ENCODE measurements at places on chromosomes 1 and 21.

DNA sequence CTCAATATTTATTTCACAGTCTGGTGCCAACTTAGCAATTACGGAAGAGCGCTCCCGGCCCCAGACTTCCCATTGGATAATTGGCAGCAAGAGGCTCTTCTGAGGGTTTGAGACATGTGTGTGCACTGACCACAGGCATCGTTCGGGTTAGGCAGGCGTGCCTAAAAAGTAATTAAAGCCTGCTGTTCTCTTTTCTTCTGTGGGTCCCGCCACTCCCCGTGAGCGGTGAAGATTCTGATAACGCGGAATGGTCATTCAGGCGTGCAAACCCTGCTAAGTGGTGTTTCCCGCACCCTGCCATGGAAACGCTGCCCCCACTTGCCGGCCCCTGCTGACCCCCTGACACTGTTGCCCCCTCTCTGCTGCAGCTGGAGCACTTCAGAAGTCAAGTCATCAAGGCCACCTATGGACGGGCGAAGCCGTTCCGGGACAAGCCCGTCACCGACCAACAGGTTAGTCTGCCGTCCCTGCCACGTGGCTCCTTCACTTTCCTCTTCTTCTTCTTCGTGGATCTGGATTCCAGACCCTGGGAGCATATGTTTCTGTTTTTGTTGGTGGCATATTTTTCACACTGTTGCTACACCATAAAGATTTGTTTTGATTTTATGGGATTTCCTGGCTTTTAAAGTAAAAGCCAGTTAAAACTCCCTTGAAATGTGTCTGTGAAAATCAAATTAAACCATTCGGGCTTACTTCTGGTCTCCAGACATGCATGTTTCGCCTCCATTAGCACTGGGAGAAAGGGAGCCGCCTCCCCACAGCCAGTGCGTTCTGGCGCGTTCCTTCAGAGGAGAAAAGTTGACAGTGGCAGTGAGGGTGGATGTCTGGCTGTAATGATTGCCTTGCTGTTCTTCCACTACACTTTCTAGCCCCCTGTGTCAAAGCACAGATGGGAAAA, 79.9 kb downstream of the FHAD1 start:
- no peak for DNase-seq

DNA sequence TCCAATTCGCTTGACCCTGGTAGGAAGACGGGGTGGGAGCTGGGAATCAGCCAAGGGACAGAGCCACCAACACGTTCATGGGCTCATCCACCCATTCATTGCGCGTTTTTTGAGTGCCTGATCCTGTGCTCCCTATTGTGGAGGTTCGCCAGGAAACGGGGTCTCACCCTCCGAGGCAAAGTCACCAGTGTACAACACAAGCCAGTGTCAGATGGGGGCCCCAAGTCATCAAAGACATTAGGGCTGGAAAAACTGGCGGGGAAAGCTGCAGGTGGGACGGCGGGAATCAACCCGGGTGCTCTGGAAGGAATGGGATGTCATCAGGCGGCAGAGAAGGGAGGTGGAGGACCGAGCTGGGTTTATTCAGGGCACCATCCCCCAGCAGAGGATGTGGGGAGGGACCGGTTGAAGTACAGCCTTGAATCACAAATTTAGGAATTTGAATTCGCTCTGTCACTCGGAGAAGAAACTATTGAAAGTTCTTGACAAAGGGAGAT, 667 bp upstream of the NID1 start:
- DNase-seq, result no peak

DNA sequence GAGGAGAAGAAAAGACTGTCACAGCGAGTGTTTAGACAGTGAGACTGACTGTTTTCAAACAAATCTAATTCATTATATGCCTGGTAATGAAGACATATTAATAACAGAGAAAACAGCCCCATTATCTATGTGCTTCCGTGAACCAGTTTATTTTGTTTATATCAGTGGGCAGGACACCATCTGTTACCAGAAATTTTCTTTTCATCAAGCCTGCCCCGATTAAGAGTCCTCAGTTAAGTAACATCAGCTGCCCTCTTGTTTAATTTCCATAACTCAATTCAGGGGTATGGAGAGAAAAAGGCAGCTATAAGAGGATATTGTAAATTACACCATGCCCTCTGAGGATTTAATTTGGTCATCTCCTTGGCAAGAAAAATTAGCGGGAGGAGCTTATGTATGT, 94.0 kb downstream of the TMEM200B start:
- no peak for DNase-seq

- no peak for DNase-seq
Measured at GRCh38 chr1:52179073-52179472, 37.2 kb downstream of the ZFYVE9 start.

GRCh38 chr1:5980314-5981008, 11.8 kb downstream of the NPHP4 start:
- peak; percentile 73 for DNase-seq

DNA sequence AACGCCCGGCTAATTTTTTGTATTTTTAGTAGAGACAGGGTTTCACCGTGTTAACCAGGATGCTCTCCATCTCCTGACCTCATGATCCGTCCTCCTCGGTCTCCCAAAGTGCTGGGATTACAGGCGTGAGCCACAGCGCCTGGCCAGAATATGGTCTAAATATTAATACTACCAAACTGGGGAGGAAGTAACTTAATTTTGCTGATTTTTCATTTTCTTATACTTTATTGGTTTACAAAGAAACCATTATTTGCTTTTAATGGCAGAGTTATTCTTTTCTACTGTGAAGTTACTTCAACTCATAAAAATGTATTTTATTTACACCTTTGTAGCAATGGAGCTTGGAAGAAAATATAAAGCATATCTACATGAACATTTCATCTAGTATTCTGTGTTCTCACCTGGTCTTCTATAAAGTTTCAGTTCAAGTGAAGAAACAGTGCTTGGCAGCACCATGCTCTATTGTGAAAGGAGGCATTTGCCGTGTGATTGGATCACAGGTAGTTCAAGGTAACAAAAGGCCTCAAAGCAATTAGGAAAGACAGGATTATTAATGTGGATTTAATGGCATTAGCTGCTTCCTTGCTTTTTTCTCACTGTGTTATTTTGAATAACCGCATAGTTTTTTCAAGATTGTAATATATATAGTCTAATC, 13.6 kb downstream of the GBP1 start:
- DNase-seq, result no peak

DNA sequence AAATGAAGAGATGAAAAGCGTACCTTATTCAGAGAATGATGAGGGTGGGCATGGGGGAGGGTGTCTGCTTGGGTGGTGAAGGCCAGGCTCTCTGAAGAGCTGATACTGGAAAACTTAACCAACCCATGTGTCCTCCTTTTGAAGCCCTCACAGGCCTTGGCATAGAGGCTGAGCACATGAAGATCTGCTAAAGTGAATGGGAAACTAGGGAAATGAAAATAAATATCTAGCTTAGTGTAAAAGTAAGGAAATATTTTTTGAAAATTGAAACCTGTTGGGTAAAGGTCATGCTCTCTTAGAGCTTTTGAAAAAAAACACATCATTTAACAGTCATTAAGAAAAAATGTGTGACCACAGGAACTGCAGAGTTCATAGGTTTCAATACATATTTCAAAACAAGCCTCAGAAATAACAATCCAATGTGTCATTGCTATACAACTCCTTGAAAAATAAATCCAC, 40.5 kb upstream of the RALGPS2 start:
- DNase-seq, result no peak

DNA sequence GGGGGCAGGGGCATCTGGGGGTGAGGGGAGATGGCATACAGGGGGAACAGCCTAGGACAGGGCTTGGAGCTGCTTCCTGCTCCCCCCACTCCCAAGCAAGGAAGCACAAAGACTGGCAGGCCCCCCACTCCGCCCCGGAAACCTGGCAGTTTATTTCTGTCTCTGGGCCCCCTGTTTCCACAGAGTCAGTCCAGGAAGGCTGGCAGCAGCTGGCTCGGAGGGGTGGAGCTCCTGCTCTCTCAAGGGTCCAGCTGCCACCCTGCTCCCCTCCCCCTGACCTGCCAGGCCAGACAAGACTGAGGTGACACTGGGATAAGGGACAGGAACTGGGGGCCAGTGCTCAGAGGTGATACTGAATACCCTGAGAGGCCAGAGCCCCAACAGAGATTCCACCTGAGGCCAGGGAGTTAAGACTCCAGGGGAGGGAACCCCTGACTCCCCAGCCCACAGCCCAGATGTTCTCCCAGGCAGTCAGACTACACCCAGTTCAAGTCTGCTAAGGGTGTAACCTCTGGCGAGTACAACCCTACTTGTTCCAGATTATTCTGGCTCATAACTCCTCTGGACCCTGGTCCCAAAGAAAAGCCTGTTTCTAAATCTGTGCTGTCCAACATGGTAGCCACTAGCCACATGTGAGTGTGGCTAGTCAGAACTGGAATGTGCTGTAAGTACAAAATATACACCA, 26.3 kb downstream of the AHDC1 start:
- peak; percentile 35 for DNase-seq

GRCh38 chr1:160548960-160549664, 26.1 kb upstream of the SLAMF6 start:
- DNase-seq, result no peak

DNA sequence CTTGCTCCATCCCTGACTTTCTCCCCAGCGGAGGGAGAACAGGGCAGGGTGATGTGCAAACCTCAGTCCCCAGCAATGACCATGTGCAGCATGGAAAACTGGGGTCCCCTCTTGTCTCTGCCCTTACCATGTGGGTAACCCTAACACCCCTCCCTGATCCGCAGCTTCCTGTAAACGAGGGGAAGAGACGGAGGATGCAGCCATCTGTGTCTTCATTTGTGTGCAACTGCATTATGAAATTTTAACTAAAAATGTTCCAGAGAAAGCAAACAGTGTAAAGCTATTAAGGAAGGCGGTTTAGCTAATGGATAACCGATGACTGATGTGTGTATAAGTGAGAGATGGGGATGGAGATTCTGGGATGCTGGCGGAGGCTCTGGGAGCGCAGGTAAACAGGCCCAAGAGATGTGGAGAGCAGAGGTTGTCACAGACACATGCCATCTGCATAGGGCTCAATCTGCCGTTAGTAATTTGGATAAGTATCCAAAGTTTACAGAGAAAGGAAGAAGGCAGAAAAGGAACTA, 206.6 kb downstream of the DSCAM start:
- DNase-seq, result no peak

DNA sequence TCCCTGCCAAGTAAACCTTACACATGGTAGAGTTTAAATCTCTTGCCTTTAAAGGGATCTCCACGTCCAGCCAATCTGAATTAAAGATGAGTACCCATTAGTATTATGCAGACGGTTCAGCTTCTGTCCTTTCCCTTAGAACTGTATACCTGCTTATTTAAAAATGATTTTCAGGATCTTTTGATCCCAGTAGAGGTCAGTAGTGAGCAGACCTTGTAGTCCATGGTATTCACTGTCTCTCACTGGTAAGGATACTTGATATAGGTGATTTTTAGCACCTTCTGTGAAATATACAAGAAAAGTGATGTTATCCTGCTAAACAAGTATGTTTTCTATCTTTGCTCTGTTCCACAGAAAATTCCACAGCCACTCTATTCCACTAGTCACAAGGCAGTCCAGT, 1211.6 kb upstream of the ADGRL4 start:
- no peak for DNase-seq

- DNase-seq, result no peak
Measured at GRCh38 chr1:239956263-239956662, 135.4 kb upstream of the FMN2 start.

- peak; percentile 91 for DNase-seq
Measured at GRCh38 chr1:39026051-39026865, at the start of gene NDUFS5. Gene NDUFS5 (plus strand): TSS chr1:39026350. CDS start chr1:39028725, 2,375 bp downstream.

- no peak for DNase-seq
Measured at GRCh38 chr21:43917515-43918384, 52.7 kb downstream of the AGPAT3 start.

DNA sequence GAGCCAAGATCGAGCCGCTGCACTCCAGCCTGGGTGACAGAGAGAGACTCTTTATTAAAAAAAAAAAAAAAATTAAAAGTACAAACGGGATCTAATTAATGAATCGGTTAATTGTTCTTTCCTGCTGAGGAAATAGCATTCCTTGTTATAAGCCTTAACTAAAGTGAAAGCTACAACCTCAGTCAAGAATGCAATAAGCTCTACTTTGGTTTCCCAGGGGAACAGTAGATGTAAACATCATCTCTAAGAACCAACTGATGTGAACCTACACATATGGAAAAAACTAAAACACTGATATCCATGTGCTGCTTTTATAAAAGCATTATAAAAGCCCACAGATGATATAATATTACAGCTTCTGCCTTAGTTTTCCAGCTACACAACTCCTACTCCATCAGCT, 41.9 kb downstream of the LPGAT1 start:
- DNase-seq, result no peak

GRCh38 chr1:156740237-156740740, 599 bp downstream of the MRPL24 start:
- DNase-seq, result no peak

DNA sequence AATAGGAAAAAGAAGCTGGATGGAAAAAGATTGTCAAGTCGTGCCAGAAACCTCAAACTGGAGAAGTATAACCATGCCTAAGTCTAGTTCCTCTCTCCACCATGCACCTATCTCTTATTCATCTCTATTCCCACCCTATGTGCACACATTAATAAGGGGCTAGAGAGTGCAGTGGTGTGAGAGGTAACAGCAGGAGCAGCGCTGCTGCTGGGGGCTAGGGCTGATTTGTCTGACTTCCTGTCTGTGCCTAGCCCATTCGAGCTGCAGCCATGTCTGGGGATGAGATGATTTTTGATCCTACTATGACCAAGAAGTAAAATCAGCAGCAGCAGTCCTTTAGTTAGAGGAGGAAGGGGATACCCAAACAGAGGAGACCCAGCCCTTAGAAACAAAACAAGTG, 43.0 kb downstream of the TRIM33 start:
- DNase-seq, result no peak

DNA sequence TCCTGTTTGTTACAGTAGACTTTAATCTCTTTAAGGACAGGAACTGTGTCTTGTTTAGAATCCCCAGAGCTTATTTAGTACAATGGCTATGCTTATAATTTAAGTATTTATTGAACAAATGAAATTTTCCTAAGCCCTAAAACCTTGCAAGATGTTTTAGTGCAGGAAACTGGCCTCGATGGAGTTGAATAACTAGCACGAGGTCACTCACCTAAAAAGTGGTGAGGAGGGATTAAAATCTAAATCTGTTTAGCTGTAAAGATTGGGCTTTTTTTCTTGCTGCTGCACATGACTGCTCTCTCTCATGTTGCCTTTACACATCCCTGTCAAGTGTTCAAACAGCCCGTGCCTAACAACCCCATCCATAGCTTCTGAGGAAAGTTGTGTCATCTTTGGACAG, 10.2 kb downstream of the NFYC start:
- DNase-seq, result no peak

- no peak for DNase-seq
Measured at GRCh38 chr1:115107516-115108260, 18.4 kb upstream of the TSPAN2 start.

Data from left ventricle myocardium inferior (tissue), 1 donor.